ENCODE measurements at places on chromosomes 6 and 20.

DNA sequence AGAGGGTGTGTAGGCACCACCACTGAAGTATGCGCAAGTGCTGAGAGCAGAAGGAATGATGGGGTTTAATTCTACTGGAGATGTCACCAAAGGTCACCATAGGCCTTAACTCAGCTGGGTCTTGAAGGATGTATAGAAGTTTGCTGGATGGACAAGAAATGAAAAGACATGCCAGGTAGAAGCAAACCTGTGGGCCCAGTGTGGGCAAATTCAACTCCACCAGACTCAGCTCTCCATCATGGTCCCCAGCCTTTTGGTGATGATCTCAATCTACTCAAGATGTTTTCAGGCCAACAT lies 124.5 kb downstream of the SNX5 start:
- DNase-seq = no peak

- DNase-seq = peak; percentile 27
These were observed 99.3 kb downstream of the AIG1 start for GRCh38 chr6:143160015-143160414.

DNA sequence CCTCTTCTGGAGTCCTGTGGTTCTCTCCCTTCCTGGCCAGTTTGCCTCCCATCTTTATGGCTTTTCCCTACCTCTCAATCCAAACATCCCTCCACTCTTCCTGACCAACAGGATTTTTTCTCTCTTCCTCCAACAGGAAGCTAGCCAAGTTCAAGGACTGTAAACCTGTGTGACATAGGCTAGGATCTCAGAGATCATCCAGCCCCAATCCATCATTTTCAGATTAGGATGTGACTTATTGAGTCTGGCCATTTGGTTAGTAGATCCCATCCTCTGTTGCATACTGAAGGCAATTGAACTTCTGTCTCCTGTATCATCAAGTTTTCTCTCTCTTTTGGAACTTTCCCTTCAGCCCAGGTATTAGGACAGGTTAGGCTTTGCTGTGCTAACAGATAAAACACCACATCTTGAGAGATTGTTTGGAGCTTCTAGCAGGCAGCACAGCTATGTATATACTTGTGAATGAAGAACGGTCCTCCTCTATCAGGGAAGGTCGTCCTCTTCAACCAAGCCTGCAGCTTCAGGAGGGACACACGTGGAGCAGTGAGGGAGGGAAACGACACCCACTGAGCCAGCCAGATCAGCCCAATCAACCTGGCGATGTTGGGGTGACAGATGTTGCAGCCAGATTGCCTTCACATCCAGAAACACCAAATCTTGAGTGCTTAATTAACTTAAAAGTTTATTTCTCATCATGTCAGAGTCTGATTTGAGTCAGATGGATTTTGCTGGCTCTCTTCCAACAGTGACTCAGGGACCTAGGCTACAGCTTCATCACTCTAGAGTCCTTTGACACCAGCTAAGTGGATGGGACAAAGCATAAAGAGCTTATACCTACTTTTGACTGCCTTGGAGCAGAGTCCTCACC lies 106.8 kb downstream of the GJA10 start:
- DNase-seq = peak; percentile 77

DNA sequence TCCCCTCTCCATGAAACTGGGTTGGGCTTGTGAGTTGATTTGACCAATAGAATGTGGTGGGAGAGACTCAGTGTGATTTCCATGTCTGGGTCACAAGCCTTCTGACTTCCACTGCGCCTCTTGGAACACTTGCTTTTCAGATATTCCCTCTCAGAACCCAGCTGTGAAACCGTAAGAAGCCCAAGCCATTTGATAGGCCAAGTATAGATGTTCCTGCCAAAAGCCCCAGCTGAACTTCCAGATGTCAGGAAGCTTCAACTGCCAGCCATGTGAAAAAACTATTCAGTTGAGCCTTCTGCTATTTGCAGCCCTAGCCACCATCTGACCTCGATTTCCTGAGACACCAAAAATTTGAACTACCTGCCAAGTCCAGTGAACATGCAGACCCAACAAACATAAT lies 387.8 kb upstream of the GJE1 start:
- DNase-seq = no peak

DNA sequence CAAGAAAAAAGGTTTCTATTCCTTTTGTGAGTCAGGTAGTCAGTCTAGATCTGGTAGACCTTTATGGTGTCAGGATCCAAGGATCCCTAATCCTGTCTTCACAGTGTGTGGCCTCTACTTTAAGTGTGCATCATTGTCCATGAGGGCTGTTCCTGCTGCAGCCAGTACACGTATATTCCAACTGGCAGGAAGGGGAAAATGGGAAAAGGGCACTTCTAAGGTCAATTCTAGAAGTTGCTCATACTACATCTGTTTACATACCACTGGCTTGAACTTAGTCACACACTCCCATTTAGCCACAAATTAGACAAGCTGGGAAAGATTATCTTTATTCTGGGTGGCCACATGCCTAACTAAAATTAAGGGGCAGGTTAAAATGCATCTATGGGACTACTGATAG lies 9.7 kb upstream of the MMS22L start:
- no peak for DNase-seq

DNA sequence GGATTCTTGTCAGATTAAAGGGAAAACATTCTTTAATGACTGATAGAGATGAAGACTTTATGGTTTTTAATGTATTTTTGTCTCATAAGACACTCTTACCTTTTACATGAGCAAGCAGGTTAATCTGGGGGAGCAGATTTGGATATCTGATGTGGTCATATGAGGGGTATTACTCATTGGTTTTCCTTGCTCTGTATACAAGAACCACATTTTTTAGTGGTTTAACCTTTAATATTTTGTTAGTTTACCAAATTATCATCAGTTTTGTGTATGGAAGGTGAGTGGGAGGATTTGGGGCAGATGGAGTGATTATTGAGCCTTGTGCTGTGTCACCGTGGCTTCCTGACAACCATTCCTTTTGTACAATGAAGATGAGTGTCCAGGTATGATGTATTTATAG lies 112.9 kb downstream of the FIG4 start:
- no peak for DNase-seq

- DNase-seq = no peak
These were observed 55.5 kb upstream of the CD93 start for GRCh38 chr20:23141450-23142161.

DNA sequence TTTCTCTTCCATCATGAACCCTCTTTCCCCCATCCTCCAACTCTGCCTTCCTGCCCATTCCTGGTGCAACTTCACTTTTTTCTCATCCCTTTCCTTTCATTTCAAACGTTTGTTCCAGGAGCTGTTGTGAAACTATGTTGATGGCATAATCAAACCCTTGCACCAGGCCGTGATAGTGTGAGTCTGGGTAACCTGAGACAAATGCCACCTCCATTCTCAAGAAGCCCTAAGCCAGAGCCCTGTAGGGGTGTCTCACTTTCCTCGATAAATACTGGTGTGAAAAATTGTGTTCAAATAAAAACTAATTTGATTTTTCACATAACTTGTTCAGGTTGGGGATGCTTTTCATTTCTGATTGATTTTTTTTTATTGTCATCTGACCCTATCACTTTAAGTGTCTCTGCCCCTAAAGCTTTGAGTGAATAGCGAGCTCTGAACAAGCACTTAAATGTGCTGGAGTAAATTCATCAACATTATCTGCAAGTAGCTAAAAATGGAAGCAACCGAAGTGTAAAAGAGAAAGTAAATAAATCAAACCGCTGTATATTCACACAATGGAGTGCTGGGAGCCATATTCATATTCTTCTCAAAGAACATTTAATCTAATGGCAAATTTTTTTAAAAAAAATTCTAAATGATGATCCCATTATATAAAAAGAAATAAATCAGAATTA lies 303.1 kb upstream of the CDYL start:
- DNase-seq = no peak

DNA sequence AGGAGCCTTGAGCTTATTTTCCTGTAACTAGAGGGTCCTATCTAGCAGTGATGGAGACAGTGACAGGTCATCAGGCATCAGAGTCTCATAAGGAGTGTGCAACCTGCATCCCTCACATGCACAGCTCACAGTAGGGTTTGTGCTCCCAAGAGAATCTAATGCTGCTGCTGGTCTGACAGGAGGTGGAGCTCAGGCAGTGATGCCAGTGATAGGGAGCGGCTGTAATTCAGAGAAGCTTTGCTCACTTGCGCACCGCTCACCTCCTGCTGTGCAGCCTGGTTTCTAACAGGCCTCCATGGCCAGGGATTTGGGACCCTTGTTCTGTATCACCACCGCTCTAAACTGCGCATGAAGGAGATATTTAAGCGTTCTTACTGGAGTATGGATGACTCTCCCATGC lies 5.3 kb downstream of the KIF25 start:
- DNase-seq = no peak

- DNase-seq = no peak
These were observed 39.5 kb downstream of the DCBLD1 start for GRCh38 chr6:117521791-117522502.

DNA sequence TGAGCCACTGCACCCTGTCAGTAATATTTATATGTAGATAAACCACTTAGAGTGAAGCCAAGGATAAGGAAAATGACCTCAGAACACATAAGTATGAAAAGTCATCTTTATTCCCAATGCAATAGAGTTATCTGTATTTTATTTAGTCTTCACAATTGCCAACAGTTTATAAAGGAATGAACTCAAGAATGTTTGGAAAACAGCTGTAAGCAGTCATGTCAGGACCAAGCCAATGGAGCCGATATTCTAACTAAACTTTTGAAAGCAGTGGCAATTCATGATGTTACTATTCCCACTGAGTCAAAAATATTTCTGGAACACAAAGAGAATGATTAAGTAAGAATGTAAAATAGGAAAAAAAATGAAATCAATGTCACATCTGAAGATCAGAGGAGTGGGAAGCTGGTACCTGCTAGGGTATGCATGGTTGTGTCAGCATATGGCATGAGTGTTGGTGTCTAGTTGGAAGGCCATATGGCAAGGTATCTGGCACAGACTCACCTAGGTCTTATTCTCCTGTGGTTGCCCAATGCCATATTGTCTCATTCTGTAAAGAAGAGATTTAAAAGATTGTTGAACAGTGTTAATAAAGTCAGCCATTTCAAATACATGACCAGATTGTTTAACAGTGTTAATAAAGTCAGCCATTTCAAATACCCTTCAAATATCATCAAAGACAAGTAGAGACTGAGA lies 118.2 kb downstream of the ADAT2 start:
- DNase-seq = no peak

- DNase-seq = no peak
These were observed 41.2 kb downstream of the SLC35D3 start for GRCh38 chr6:136963259-136963658.

- no peak for DNase-seq
These were observed 13.0 kb upstream of the ITCH start for GRCh38 chr20:34350095-34350494.

DNA sequence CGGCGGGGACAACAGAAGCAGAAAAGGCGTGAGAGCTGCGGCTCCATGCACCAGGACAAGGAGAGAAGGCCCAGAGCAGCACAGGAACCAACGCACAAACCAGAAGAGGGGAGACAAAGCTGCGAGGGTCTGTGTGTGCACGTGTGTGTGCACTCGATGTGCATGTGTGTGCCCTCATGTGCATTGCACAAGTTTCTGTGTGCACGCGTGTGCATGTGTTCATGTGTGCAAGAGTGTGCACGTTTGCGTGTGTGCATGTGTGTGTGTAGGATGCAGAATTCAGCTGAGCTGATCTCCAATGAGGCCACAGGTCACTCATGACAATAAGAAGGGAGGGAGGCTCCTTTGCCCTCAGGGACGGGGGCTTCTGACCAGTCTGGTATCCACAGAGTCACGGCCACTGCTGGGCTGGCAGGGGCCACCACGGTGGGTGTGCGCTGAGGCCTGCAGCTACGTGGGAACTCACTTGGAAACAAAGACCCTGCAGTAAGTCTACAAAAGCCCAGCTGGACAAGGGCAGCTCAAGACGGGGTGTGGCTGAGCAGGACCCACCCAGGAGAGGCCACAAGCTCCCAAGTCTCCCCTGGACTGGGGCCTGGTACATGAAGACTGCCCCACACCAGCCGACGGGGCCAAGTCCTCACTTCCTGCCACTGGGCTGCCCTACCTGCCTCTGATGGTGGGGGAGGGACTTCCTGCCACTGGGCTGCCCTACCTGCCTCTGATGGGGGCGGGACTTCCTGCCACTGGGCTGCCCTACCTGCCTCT lies 48.1 kb upstream of the CHRNA4 start:
- no peak for DNase-seq

DNA sequence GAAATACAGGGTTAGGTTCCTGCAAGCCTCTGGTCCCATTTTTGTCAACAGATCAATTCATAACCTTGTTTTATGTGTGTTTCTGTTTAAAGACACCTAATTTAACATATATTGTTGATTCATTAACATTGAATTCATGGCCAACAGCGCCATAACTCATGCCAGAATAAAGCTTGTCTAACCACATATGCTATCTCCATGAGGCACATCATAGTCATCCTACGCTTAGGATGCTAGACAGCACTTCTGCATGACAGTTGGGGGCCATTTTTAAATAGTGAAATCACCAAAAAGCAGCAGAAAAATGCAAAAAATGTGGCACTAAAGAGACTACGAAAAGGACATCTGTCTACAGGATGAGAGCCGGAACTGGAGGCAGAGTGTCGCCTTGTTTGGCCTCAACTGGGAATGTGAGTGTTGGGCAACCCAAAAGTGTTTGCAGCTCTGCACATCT lies 37.9 kb downstream of the TRAM2 start:
- no peak for DNase-seq

GRCh38 chr6:145332011-145332410 lies 403.3 kb downstream of the EPM2A start:
- no peak for DNase-seq

- DNase-seq = no peak
These were observed 40.6 kb downstream of the NDUFAF5 start for GRCh38 chr20:13825465-13825864.

- DNase-seq = no peak
These were observed 294.1 kb downstream of the BTBD9 start for GRCh38 chr6:38345586-38345985.

- DNase-seq = no peak
These were observed 3.8 kb downstream of the TXNDC5 start for GRCh38 chr6:7906741-7907140.

DNA sequence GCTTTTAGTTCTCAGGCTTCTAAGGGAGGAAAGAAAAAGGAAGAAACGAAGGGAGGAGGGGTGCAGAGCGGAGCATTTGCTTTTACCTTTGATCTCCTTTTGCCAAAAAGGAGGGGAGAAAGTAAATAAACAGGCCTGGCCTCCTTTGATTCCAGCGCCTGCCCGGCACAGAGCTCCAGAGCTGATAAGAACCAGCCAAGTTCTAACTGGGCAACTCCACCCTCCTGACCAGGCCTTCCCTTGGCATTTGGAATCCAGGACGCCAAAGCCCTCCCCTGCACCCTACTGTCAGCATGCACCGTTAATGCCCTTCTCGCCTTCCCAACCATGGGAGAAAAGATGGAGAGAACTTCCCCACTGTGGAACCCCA lies 120.8 kb upstream of the PTPN1 start:
- no peak for DNase-seq

DNA sequence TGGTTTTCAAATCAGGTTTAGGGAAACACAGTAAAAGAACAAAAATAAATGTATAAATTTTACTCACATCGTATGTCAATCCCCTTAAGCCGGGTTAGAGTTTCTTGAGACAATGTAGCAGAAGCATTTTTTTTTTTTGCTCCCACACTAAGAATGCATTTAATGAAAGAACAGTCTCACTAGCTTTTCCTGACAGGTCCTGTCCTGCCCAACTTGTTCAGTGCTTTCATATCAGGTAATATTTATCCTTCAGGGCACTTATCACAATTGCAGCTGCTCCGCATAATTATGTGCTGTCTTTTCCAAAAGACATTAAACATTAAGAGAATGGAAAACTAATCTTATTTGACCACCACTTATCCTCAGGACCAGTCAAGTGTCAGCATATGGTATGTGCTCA lies 632.0 kb downstream of the HTR1B start:
- no peak for DNase-seq
